ENCODE measurements at places on chromosomes 11 and 22. TPM values are rescaled to one million over a fixed set of nuclear protein-coding genes. Genes with fewer than 3 reads are reported as not detected.

GRIK4 gene
- 0.09 TPM for total RNA-seq

CASP5 gene
- total RNA-seq, result 0.09 TPM

APOBEC3A gene
- total RNA-seq, result 0.13 TPM

SYCE3 gene
- not detected for total RNA-seq

EXPH5 gene
- total RNA-seq, result 0.80 TPM

C11orf91 gene
- total RNA-seq, result not detected

GRCh38 chr22:44646668-44647067 is 55.3 kb upstream of the PRR5 start:
- peaks cover 11% of the 10 kb centered on the region for H3K4me1 ChIP-seq
- no peak for DNase-seq
- H3K36me3 ChIP-seq, result no peaks in the 10 kb centered on the region
- H3K27ac ChIP-seq, result no peak overlapping the region
- H3K27me3 ChIP-seq, result peaks cover 11% of the 10 kb centered on the region

DNA sequence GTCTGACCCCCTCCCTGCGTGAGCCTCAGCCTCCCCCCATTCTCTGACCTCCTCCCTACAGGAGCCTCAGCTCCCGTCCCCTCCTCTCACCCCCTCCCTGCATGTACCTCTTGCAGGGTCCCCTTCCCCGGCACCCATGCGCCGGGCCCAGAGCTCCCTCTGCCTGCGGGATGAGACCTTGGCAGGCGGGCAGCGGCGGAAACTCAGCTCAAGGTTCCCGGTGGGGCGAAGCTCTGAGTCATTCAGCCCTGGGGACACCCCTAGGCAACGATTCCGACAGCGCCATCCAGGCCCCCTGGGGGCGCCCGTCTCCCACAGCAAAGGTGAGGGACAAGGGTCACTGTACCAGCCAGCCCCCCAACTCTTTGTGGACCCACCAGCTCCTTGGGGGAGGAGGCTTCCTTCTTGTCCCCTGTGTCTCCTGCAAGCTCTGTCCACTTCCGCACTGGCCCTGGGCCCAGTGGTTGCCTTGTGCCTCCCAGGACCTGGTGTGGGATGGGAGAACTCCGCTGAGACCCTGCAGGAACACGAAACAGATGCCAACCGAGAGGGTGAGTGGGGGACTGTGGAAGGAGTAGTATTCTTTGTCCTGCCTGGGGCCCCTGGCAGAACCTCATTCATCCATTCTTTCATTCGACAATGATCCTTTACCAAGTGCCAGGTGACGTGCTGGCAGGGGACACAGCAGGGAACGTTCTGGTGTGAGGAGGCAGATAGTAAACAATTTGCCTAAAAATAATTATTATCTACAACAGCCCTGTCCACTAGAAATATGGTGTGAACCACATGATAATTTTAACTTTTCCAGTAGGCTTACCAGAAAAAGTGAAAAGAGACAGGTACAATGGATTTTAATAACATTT is 3.7 kb upstream of the RPS6KA4 start:
- H3K4me3 ChIP-seq, result no peak overlapping the region
- peaks cover 59% of the 10 kb centered on the region for H3K4me1 ChIP-seq
- H3K27ac ChIP-seq, result no peak overlapping the region

DNA sequence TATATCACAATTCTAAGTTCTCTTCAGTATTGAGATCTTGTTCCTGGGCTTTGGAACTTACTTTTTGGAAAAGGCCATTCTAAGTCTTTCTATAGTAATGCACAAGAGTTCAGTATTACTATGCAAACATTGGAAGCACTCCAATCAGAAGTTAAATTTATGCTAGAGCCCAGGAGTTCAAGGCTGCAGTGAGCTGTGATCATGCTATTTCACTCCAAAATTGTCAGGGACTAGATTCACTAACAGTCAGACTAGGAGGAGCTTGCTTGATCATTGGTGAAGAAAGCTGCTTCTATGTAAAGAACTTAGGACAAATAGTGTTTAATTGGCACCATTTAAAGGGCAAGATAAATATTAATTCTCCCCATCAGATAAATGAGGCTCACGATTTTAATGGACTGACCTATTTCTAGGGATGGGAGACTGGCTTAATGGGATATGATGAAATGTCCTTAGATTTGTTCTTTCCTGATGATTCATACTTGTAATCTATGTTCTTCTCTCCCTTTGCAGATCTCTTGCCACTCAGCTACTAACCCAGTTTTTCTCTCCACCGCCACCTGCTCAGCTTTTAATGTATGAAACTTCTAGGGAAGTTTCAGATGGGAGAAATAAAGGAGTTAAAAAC is 32.6 kb upstream of the TMEM123 start:
- H3K27ac ChIP-seq, result no peak overlapping the region
- no peak overlapping the region for H3K4me3 ChIP-seq
- H3K36me3 ChIP-seq, result no peaks in the 10 kb centered on the region
- no peaks in the 10 kb centered on the region for H3K27me3 ChIP-seq

GRCh38 chr11:96235751-96236150 is 107.2 kb downstream of the MAML2 start:
- no peak overlapping the region for H3K27ac ChIP-seq
- DNase-seq, result no peak
- no peak overlapping the region for H3K4me3 ChIP-seq
- H3K4me1 ChIP-seq, result no peaks in the 10 kb centered on the region
- no peaks in the 10 kb centered on the region for H3K36me3 ChIP-seq

DNA sequence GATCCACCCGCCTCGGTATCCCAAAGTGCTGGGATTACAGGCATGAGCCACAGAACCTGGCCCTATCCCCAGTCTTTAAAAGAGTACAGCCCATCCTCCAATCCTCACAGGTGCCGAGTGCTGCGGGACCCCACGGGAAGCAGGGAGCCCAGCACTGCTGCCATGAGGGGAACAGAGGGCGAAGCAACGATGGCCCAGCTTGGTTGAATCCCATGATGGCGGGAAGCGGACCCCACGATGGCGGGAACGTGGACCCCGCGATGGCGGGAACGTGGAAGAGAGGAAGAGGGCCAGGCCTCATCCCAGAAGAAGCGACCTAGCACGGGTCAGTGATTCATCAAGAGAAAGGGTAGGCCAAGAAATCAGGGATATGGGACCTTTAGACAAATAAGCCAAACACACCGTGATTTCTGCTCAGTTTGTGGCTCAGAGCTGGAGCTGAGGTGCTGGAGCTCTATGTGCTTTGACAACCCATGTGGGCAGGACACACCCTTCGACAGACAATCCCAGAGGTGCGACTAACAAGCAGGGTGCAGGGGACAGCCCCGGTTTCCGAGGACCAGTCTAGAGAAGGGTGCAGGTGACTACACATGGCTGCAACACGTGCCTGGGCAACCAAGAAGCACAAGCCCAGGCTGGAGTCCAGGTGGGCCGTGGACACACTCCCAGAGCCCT is 30.9 kb downstream of the BRD1 start:
- H3K4me1 ChIP-seq, result peaks cover 23% of the 10 kb centered on the region
- no peak for DNase-seq
- peaks cover 89% of the 10 kb centered on the region for H3K36me3 ChIP-seq
- no peak overlapping the region for H3K4me3 ChIP-seq
- no peak overlapping the region for H3K27ac ChIP-seq

GRCh38 chr11:287821-288477 is 977 bp upstream of the PGGHG start:
- no peaks in the 10 kb centered on the region for H3K36me3 ChIP-seq
- H3K4me1 ChIP-seq, result peaks cover 20% of the 10 kb centered on the region
- H3K27me3 ChIP-seq, result peaks cover 43% of the 10 kb centered on the region

DNA sequence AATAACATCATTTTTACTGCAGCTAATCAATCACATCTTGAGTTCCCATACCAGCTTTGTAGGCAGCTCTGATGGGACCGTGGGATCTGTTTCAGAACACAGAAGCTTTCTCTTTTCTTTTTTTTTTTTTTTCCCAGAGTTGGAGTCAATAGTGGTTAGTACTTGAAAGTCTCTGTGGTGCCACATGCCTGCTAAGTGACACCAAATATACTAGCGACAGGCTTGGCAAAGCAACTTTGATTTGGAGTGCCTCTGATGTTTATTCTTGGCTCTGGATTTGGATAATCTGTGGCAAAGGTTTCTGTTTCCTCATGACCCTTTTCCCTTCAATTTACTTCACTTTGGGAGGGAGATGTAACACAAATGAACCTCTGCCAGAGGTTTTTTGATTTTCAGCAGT is 681.4 kb upstream of the TENM4 start:
- H3K4me1 ChIP-seq, result no peaks in the 10 kb centered on the region
- H3K36me3 ChIP-seq, result no peaks in the 10 kb centered on the region
- no peak for DNase-seq
- H3K4me3 ChIP-seq, result no peak overlapping the region

- H3K4me1 ChIP-seq, result peaks cover 34% of the 10 kb centered on the region
- H3K4me3 ChIP-seq, result no peak overlapping the region
- peak; percentile 57 for DNase-seq
- H3K27me3 ChIP-seq, result no peaks in the 10 kb centered on the region
- peak overlapping the region; percentile 81 for H3K27ac ChIP-seq
- peaks cover 3% of the 10 kb centered on the region for H3K36me3 ChIP-seq
Observed at GRCh38 chr11:36074941-36075431, 131.1 kb downstream of the LDLRAD3 start.

GRCh38 chr11:132068556-132068955 is 698.1 kb downstream of the NTM start:
- H3K27ac ChIP-seq, result no peak overlapping the region
- peaks cover 23% of the 10 kb centered on the region for H3K4me1 ChIP-seq
- H3K27me3 ChIP-seq, result no peaks in the 10 kb centered on the region

GRCh38 chr11:9799886-9800285 is 136.0 kb downstream of the SWAP70 start:
- H3K36me3 ChIP-seq, result peaks cover 2% of the 10 kb centered on the region
- H3K4me1 ChIP-seq, result peaks cover 6% of the 10 kb centered on the region
- no peaks in the 10 kb centered on the region for H3K27me3 ChIP-seq
- no peak for DNase-seq

- DNase-seq, result no peak
- no peak overlapping the region for H3K27ac ChIP-seq
- no peaks in the 10 kb centered on the region for H3K36me3 ChIP-seq
- H3K27me3 ChIP-seq, result peaks cover 51% of the 10 kb centered on the region
- H3K4me3 ChIP-seq, result peak overlapping the region; percentile 57
- peaks cover 33% of the 10 kb centered on the region for H3K4me1 ChIP-seq
Observed at GRCh38 chr11:92225125-92225567, 528 bp downstream of the FAT3 start.

GRCh38 chr22:48746789-48747425 is 1080.8 kb downstream of the BRD1 start:
- no peak overlapping the region for H3K4me3 ChIP-seq
- DNase-seq, result no peak
- H3K36me3 ChIP-seq, result no peaks in the 10 kb centered on the region
- no peaks in the 10 kb centered on the region for H3K4me1 ChIP-seq

GRCh38 chr11:133950874-133951326 is 5.9 kb downstream of the IGSF9B start:
- DNase-seq, result peak; percentile 64
- H3K27ac ChIP-seq, result peak overlapping the region; percentile 82
- peaks cover 73% of the 10 kb centered on the region for H3K4me1 ChIP-seq
- H3K4me3 ChIP-seq, result peak overlapping the region; percentile 48
- peaks cover 79% of the 10 kb centered on the region for H3K27me3 ChIP-seq
- H3K36me3 ChIP-seq, result no peaks in the 10 kb centered on the region

DNA sequence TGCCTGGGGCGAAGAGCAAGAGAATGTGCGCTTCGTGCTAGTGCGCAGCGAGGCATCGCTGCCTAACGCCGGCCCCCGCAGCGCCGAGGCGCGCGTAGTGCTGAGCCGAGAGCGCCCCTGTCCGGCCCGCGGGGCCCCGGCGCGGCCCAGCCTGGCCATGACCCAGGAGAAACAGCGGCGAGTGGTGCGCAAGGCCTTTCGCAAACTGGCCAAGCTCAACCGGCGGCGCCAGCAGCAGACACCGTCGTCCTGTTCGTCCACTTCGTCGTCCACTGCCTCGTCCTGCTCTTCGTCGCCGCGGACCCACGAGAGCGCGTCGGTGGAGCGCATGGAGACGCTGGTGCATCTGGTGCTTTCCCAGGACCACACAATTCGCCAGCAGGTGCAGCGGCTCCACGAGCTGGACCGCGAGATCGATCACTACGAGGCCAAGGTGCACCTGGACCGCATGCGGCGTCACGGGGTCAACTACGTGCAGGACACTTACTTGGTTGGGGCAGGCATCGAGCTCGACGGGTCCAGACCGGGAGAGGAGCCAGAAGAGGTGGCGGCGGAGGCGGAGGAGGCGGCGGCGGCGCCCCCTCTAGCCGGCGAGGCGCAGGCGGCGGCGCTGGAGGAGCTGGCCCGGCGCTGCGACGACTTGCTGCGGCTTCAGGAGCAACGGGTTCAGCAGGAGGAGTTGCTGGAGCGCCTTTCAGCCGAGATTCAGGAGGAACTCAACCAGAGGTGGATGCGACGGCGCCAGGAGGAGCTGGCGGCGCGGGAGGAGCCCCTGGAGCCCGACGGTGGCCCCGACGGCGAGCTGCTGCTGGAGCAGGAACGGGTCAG is 1.0 kb downstream of the RASSF10 start:
- H3K4me3 ChIP-seq, result peak overlapping the region; percentile 13
- peaks cover 69% of the 10 kb centered on the region for H3K27me3 ChIP-seq
- no peaks in the 10 kb centered on the region for H3K36me3 ChIP-seq
- no peak overlapping the region for H3K27ac ChIP-seq
- peaks cover 21% of the 10 kb centered on the region for H3K4me1 ChIP-seq

DNA sequence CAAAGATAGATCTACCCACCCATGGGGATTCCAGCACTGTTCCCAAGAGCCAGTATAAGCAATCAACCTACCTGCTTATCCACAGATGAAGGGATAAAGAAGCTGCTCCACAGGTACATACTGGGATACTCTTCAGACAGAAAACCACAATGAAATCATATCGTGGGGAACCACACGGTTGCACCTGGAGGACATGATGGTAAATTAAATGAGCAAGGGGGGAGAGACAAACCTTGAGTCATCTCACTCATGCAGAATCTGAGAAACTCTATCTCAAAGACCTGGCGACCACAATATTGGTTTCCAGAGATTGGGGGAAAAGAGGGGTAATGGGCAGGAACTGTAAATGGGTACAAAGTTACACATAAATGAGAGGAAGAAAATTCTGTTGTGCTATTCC is 14.5 kb downstream of the RGL4 start:
- DNase-seq, result no peak
- H3K27ac ChIP-seq, result no peak overlapping the region
- peaks cover 59% of the 10 kb centered on the region for H3K36me3 ChIP-seq
- H3K27me3 ChIP-seq, result no peaks in the 10 kb centered on the region
- no peaks in the 10 kb centered on the region for H3K4me1 ChIP-seq

DNA sequence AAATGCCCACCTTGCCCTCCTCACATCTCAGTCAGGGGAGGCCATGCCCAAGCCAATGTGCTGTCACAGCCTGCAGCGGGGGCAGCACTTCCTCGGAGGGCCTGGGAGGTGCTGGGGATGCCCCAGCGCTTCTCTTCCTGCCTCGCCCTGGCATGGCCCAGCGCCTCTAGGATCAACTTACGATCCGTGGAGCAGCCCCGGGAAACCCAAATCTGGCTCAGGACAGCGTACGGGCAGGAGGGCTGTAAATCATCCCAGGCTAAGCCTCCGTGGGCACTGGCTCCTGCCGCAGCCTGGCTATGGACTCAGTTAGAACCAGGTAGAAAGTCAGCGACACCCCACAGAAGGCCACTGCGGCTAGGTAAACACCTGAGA is 60.9 kb upstream of the EMID1 start:
- H3K36me3 ChIP-seq, result peaks cover 56% of the 10 kb centered on the region
- H3K27ac ChIP-seq, result peak overlapping the region; percentile 98
- no peak overlapping the region for H3K4me3 ChIP-seq
- peak; percentile 62 for DNase-seq
- no peaks in the 10 kb centered on the region for H3K27me3 ChIP-seq
- H3K4me1 ChIP-seq, result peaks cover 78% of the 10 kb centered on the region
